ENCODE measurements at places on chromosomes 5 and 9. TPM values are rescaled to one million over a fixed set of nuclear protein-coding genes. Genes with fewer than 3 reads are reported as not detected.

DNA sequence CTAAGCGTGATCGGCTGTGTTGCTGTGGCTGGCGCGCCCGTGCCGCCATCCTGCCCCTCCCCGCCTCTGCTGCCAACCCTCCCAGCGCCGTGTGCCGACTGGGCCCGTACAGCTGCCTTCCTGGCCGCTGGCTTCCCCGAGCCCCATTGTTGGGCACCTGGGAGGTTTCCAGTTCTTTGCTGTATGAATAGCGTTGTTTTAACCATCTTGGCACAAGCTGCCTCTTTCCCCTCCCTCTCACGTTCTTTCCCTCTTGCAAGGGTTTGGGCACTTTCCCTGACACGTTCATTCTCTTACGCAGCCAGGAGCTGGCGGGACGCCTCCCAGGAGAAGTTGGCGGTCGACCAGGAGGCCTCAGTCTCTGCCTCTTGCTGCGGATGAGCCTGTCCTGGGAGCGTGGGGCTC, 43.1 kb upstream of the RXRA start:
- DNase-seq: peak; percentile 89

DNA sequence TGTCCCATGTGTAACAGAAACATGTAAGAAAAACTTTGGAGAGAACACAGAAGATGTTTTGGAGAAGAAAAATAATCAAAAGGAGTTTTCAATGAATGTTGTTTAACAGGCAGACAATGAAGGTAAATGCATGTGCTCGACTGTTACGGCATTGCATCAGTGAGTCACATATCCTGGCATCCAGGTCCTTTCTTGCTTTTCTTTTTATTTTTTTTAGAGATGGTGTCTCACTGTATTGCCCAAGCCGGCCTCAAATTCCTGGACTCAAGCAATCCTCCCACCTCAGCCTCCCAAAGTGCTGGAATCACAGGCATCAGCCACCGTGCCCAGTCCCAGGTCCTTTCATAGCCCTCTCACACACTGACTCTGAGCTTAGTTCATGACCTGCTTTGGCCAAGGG, 181.8 kb downstream of the DTWD2 start:
- DNase-seq: no peak

- no peak for DNase-seq
These were observed 16.4 kb downstream of the LRRC8A start for GRCh38 chr9:128898382-128898781.

DNA sequence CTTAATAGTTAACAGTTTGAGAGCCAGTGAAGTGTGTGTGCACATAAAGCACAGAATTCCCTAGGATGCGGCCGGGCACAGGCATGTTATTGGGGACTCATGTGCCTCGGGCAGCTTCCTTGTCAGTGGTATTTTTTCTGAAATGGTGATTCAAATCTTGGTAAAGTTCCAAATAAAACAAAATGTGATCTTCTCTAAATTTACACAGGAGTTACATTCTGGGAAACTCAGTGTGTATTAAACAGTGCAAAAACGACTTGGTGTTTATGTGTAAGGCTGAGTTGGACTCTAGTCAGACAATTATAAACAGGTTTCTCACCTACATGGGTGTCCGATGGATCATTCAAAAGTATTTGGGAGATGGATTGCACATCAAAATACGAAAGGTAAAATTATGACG, 48.9 kb downstream of the BOD1 start:
- no peak for DNase-seq

GRCh38 chr5:41921166-41921565, 3.9 kb upstream of the FBXO4 start:
- DNase-seq: no peak

- DNase-seq: no peak
These were observed 28.8 kb upstream of the SCAMP1 start for GRCh38 chr5:78331523-78332080.

- no peak for DNase-seq
These were observed 136.1 kb downstream of the PDE4D start for GRCh38 chr5:59757442-59757841.

DNA sequence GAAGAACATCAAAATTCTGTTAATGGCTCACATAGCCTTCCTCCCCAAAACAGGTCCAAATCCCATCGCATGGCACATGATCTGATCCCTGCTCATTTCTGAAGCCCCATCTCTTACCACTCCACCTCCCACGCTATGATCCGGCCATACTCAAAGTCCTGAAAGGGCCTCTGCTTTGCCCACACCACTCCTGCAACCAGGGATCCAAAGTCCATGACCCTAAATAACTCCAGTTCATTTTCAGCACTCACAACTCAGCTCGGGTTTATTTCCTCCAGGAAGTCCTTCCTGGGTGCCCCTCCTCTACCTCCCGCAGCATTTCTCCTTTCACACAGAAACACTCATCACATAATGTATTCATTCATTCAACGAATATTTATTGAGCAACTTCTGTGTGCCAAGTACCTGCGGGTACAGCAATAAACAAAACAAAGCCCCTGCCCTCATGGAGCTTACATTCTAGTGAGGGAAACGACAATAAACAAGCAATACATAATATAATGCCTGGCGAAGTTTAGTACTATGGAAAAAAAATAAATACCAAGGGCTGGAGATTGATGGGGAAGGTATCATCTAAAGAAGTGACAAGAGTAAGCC, 2.7 kb downstream of the TTLL11 start:
- DNase-seq: no peak

- no peak for DNase-seq
These were observed 177.1 kb downstream of the CPLANE1 start for GRCh38 chr5:37071901-37072581.

DNA sequence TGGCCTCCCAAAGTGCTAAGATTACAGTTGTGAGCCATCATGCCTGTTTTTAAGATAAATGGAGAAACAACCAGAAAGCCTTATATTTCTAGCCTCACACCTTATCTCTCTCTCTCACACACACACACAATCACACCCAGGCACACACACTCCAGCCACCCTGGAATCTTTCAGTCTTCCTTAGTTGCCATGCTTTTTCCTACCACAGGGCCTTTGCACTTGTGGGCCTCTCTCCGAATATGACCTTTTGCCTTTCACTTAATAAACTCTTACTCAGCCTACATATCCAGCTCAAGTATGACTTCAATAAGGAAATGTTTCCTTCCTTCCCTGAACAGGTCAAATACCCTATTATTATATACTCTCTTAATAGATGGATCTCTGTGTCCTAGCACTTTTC, 290.7 kb downstream of the NFIB start:
- DNase-seq: no peak

GRCh38 chr5:102539562-102539961, 40.8 kb upstream of the SLCO6A1 start:
- DNase-seq: no peak

Gene TEK
- 18.0 TPM for total RNA-seq

Gene TERT
- not detected for total RNA-seq

Gene UBTD2
- 24.0 TPM for total RNA-seq
